Activated effector memory CD4-positive, alpha-beta T cell treated with anti-CD3 and anti-CD28 coated beads, Interleukin-2, amount 50 U/mL, for 16 hours (primary cell): ENCODE measurements at places on chromosomes 4 and X.

- DNase-seq: no peak
Observed at GRCh38 chr4:16846540-16847117, 51.8 kb downstream of the LDB2 start.

GRCh38 chrX:56783450-56783831 is 54.4 kb downstream of the NBDY start:
- DNase-seq: peak; percentile 25

- DNase-seq: no peak
Observed at GRCh38 chrX:148923631-148924030, 423.2 kb downstream of the AFF2 start.

DNA sequence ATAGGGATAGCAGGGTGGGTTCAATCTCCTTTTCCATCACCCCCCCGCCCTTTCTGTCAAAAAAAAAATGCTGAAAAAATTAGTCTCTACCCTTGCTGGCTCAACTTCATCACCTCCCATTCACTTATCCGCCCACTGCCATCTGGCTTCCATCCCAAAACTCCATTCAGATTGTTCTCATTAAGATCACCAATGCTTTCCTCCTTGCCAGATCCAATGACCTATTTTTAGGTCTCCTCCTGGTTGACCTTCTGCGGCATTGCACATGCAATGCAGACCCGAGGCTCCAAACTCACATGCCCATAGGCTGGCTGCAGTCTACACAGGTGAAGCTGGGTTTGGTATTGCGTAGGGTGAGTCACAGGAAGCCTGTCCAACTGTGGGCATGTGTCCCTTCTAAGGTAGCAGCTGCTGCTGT is 21.1 kb upstream of the STIM2 start:
- DNase-seq: no peak

- DNase-seq: no peak
Observed at GRCh38 chrX:95290455-95290854, 1394.2 kb upstream of the DIAPH2 start.

DNA sequence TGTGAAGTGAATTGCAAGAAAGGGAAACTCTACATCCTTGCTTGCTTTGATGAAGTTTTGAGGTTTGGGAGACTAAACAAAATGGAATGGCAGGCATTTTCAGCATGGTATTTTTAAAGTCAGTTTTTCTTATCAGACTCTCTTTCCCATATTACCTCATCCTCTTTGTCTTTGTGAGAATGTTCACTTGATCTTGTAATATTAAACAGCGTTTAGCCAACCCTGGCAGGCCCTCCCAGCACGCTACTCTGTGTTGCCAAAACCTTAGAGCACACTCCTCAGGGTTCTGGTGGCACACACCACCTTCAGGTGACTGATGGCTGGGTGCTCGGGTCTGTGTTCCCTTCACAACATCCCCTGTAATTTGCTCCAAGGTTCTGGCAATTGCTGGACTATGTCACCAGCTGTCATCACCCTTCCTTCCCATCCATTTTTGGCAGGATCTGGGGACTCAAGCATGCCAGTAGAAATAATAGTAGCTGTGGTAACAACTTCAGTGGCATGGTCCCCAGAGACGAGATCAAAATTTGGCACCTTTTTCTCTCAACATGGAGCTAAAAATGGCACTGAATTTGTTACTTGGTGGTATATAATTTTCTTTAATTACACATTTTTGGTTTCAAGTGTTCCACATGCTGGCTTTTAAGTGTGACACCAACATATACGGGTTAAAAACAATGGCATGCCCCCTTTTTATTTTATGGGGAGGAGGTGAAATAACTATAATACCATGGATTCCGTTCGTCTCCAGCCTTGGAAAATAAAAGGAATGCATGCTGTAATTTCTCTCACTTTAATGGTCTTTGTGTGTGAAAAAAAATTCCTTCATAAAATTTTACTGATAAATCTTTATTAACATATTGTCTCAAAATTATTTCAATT is 273.1 kb downstream of the DCTD start:
- no peak for DNase-seq

DNA sequence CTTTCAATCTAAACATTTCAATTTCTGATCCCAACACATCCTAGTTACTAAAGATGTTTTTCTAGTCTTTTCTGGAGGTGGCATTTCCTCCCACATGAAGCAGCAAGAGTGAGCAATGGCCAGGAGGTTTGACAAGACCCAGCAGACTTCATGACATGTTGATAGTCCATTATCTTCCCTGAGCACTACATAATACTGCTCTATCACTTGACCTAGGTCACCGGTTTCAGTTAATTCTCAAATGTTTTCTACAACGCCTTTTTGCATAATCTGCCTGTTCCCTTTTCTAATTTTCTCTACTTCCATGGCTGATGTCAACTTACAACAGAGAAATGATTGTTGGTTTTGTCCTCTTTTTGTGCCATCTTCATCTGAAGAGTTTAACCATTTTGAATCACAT is 62.0 kb upstream of the GPRIN3 start:
- no peak for DNase-seq

DNA sequence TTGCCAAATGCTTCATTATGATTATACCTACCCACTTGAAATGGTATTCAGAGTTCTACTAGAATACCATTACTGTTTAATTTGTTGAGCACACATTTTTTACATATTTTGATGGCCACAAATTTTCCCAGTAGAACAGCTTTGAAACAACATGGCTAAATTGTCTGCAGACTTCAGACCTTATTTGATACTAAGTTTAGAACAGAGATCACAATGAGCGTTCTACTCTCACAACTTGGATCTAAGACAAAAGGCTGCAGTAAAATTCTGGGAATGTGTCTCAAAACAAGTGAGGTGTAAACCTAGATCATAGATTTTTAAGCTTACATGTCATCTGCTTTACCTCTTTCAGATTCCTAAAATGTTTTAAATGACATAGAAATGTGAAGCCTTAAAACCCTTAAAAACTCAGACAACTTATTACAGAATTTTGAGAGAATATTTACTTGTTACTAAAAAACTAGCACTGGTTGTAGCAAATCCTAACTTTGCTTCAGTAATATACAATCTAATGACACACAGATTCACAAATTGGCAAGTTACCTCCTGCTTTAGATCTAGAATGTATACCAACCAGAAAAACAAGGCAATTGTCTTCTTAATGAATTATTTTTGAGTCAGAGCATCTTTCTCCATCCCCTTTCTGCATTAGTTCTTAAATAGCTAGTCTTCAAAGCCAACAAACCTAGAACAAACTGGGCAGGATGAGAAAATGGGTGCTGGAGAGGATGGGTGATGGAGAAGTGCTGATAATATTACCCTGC is 243.3 kb downstream of the SLC7A11 start:
- DNase-seq: no peak

- DNase-seq: no peak
Observed at GRCh38 chrX:15194146-15194545, 75.7 kb downstream of the ASB9 start.

DNA sequence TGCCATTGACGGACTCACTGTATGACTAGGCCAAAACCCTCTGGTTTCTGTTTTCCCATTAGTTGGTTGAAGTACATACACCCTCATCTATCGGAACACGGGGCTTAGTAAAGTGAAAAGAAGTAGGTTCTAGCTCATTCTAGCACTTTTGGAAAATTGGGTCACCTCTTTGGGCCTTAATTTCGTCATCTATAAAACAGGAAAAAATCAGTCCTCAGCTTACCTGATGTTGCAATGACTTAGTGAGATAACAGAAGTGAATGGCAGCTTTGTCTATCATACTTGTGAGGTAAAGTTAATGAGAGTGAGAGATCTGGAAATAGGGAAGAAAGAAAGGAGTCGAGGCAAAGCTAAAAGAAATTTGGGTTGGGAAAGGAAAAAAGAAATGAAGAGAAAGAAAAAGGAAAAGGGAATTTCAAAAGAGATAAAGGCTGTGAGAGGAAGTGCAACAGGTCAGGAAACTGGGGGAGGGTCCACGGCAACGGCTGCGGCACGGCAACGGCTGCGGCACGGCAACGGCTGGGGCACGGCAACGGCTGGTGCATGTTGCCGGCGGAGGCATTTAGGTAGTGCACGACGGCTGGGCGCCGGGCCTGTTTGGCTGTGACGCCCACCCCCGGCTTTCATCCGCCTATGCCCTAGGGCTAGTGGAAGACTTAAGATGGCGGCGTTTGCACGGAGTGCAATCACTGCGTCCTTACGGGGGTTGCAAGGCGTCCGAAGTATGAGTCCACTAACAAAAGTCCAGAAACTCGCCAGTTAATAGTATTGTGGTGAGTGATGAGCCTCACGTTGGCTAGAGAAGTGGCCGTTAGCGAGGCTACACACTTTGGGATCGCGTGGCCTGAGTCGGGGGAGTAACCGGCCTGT is 360.1 kb upstream of the ZCCHC13 start:
- DNase-seq: peak; percentile 94

GRCh38 chr4:147044241-147044640 is 98.6 kb upstream of the TTC29 start:
- DNase-seq: no peak

GRCh38 chr4:159719531-159719930 is 616.7 kb downstream of the RAPGEF2 start:
- DNase-seq: no peak

- DNase-seq: no peak
Observed at GRCh38 chr4:16952896-16953630, 54.6 kb upstream of the LDB2 start.

DNA sequence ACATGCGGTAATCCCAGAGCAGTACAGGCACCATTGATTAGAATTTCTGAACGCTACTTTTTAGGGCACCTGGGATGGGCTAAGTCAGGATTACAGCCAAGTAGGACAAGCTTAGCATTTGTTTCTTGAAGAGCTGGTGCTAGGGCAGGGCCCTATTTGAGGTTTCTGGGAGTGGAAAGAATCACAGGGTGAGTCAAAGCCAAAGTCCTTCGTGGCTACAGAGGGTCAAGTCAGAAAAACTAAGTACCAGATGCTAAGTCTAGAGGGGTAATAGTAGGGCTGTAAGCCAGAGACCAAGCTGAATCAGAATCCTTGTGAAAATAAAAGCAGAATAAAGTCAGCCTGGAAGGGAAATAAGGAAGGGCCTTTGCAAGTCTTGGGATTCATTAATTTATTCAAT is 448.6 kb downstream of the ZIC3 start:
- no peak for DNase-seq

DNA sequence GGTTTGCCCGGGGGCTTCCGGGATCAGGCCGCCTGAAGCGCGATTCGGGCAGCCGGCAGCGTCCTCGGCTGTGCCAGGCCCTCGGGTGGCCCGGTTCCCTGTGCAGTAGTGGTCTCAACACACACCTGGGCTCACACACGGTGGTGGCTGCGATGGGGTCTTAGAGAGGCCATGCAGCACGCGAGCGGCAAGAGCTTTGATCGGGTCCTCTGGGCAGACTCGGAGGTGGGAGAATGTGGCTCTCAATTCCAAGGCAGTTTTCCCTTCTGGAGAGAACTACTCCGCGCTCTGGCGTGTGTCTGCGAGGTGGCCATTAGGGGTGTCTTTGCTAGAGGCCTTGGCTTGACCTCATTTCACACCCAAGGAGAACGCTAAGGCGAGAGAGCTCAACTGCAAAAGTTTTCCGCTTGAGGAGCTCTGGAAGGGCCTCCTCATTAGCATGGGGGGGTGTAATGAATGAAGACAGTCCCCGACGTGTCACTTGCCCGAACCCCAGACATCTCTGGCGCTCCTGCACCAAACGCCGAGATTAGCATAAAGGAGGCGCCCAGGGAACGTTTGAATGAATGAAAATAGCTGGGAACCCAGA is 771 bp upstream of the RBPJ start:
- DNase-seq: no peak

DNA sequence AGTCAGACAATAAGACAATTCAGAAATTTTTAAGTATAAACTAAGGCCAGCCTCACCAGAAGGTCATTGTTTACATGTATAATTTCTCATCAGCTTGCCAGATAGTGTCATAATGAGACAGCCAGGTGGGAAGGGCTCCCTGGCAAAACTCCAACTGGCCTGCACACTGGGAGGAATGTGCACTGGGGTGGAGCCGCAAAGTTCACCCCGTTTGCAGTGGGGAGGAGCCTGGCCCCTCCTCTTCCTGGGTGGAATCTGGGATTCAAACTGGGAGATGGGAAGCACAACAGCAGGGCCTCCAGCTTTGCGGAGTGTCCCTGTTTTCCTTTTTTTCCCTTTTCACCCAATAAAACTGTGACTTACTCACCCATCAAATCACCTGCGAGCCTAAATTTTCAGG is 329.9 kb downstream of the SMARCA1 start:
- no peak for DNase-seq

DNA sequence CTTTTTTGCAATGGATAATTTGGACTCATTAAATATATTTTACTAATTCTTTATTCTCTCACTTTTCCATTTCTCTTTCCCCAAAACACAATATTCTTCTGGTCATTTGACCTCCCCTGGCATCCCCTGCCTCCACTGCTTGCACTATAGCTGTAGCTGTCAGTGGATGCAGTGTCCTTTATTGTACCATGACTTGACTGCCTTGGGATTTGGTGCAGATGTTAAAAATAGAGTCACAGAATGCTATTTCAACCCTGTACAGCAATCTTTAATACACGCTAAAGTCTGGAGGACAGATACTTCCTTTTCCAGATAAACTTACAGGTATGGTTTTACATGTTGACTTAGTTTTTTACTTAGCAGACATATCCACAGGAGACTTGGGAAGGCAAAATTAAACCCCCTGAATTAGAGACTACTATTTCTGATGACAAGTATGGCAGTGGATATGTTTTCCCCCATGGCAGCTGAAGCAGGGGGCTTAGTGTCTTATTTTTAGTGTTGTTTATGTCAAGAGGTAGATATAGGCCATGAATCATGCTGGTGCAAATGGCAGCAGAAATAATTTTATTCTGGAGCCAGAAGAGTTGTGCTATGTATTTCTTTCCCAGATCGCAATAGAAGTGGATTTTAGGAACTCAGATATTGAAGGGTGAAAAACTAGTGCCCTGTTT is 461.4 kb downstream of the NAF1 start:
- DNase-seq: no peak

DNA sequence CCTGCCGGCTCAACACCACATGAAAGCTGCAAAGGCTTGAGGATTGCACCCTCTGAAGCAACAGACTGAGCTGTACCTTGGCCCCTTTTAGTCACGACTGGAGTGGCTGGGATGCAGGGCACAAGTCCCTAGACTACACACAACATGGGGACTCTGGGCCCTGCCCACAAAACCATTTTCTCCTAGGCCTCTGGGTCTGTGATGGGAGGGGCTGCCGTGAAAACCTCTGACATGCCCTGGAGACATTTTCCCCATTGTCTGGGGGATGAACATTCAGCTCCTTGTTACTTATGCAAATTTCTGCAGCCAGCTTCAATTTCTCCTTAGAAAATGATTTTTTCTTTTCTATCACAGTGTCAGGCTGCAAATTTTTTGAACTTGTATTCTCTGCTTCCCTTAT is 123.5 kb upstream of the SMARCAD1 start:
- DNase-seq: no peak

- DNase-seq: no peak
Observed at GRCh38 chrX:13287816-13288215, 32.0 kb downstream of the ATXN3L start.

DNA sequence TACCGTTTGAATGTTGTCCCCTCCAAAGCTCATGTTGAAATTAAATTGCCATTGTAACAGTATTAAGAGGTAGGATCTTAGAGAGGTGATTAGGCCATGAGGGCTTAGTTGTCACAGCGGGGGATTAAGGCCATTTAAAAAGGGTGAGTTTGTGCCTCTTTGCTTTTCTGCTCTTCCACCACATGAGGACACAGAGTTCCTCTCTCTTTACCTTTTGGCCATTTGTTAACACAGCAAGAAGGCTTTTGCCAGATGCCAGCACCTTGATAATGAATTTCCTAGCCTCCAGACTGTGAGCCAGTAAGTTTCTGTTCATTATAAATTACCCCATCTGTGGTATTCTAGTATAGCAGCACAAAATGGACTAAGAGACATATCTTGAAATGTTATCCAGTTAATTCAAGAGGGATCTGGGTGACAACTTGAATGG is 7.8 kb upstream of the HERC3 start:
- DNase-seq: no peak
